COLO829 (cell line): ENCODE measurements at places on chromosomes 6 and 20.

- no peak for DNase-seq
Measured at GRCh38 chr6:161218222-161218621, 55.6 kb downstream of the AGPAT4 start.

DNA sequence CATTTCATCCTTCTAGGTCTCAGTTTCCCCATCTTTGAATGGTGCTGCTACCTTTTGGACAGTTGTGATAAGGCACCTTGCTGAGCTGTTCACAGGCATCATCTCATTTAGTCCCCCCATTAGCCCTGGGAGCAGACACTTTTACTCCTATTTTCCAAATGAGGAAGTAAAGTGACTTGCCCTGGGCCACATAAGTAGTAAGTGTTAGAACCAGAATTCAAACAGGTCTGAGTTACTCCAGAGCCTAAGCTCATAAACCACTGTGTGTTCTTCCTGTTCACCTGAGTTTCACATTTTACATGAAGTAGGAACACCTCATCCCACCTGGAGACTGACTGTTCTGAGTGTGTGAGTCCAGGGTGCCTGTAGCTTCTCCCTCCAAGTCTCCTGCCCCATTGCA lies 43.5 kb upstream of the EPB41L1 start:
- no peak for DNase-seq

- no peak for DNase-seq
Measured at GRCh38 chr6:65964261-65964660, 257.2 kb upstream of the EYS start.

DNA sequence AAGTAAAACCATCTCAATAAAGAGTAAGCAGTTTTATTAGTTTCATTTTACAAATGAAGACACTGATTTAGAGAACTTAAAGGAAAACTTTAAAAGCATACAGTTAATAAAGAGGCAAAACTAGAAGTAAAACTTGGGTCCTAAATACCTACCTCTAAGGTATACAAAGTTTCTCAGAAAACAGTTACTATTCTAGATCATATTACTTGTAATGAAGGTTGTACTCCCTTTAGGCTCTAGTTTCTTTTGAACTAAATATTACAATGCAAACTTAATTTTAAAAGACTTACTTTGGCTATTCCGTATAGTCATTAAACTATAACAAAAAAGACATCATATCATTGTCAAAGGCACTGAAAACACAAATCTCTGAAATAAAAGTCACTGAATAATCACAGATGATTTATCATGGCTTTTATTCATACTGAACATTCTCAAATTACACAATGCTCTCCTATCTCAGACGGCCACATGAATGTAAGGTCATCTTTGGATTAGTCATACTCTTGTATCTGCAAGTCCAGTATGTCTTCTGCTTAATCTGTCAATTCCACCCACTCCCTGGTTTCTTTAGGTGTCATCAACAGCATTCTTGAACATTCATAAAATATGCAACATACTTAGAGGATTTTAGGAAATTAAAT lies 361.6 kb upstream of the RUNX2 start:
- DNase-seq = peak; percentile 81

- no peak for DNase-seq
Measured at GRCh38 chr6:705047-705446, 12.1 kb upstream of the EXOC2 start.

- DNase-seq = peak; percentile 79
Measured at GRCh38 chr20:17969884-17970409, 1.1 kb downstream of the MGME1 start.

- DNase-seq = no peak
Measured at GRCh38 chr6:85451565-85452306, 1.9 kb downstream of the NT5E start.

- no peak for DNase-seq
Measured at GRCh38 chr20:43542161-43542560, 16.7 kb upstream of the SGK2 start.

DNA sequence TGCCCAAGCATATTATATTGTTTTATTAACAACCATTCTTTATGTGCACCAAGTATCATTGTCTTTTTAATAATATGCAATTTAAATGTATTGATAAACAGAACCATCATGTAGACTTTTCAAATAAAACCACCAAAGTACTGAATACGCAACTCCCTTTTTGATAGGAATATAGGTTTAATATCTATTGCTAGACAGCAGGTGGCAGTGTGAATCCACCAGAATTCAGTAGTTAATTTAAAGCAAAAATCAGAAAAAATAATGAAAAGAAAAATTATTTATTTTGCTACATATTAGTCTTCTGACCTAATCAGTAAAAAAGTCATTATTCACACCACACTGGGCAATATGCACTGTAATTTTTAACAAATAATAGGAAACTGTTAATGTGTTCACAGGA lies 143.7 kb downstream of the KLHL32 start:
- DNase-seq = peak; percentile 16

- no peak for DNase-seq
Measured at GRCh38 chr20:5153612-5154542, 27.1 kb downstream of the CDS2 start.

DNA sequence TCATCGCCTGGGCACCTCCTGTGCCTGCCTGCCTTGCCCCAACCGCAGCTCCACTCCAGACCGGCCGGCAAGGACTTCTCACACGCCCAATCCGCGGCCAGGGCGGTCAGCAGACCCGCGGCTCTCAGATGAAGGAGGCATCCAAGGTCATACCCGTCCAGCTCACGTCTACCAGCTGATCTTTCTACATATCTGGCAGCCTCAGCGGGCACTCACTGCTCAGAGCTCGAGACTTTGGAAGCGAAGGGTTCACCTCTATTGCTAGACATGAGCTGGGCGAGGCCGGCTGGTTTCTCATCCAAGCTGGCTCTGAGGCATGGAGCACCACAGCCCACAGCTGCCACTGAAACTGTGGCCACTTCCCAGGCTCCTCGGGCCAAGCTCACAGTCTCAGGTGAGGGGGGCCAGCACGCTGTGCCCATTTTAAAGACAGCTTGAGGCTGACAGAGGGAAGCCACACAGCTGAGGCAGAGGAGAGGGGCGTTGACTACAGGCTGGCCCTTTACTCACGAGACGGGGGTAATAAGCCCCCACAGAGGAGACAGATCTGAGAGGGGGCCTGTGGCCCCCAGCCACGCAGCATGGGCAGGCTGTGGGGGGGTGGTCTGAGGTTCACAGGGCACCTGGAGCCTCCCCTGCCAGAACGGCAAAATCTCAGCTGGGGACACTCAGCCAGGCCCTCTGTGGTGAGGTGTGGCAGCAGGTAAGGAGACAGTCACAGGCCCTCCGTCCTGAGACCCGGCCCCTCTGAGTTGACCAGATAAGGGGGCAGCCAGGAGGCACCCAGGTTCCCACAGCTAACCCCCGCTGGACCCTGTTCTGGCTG lies 2.0 kb downstream of the LAMA5 start:
- no peak for DNase-seq

- no peak for DNase-seq
Measured at GRCh38 chr6:148492654-148493290, 150.1 kb downstream of the SASH1 start.

DNA sequence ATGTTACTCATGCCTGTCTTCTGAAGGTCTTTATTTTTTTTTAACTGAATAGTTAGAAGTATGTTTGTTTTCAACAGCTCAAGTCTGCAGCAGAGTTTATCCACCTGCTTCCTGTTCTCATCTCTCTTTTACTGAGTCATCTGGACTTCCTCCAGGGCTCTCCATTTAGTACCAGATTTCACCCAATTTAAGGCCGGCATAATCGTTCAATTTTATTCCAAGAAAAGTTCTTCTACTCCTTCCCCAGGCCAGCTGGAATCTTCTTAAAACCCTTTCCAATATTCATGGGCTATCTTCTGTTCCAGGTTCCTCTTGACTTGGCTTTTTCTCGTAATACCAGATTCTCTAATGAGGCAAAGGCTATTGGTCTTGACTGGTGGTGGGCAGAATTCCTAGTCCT lies 79.0 kb upstream of the LAMA2 start:
- no peak for DNase-seq

DNA sequence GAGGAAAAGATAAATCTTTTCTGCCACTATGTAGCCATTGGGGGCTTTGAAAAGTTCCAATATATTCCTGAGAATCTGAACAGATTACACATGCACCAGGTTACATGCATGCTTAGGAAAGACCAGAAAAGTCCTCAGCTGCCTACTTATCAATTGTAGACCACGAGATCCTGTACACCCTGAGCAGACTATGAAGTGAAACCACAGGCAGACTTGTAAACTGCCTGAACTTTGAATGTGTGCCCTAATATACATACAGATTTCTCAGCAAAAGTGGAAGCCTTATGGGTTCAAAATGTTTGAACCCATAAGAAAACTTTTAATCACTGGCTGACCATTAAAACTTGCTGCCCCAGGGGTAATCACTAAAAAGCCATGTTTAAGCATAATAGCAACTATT lies 273.5 kb upstream of the RUNX2 start:
- no peak for DNase-seq

DNA sequence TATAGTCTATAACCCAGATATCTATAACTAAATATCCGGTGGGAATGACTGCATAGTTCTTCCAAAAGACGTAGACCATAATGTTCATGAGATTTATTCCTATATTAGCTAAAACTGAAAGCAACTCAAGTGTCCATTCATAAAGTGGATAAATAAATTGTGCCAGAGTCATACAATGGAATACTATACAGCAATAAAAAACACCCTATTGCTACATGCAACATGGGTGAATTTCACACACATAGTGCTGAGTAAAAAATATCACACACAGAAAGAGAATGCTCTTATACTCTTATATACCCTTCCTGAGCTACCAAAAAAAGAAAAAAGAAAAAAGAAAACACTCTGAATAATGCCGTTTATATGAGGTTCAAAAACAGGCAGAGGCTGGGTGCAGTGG lies 6.9 kb downstream of the TNXB start:
- DNase-seq = no peak

- DNase-seq = no peak
Measured at GRCh38 chr6:105109955-105110895, 69.6 kb downstream of the POPDC3 start.

DNA sequence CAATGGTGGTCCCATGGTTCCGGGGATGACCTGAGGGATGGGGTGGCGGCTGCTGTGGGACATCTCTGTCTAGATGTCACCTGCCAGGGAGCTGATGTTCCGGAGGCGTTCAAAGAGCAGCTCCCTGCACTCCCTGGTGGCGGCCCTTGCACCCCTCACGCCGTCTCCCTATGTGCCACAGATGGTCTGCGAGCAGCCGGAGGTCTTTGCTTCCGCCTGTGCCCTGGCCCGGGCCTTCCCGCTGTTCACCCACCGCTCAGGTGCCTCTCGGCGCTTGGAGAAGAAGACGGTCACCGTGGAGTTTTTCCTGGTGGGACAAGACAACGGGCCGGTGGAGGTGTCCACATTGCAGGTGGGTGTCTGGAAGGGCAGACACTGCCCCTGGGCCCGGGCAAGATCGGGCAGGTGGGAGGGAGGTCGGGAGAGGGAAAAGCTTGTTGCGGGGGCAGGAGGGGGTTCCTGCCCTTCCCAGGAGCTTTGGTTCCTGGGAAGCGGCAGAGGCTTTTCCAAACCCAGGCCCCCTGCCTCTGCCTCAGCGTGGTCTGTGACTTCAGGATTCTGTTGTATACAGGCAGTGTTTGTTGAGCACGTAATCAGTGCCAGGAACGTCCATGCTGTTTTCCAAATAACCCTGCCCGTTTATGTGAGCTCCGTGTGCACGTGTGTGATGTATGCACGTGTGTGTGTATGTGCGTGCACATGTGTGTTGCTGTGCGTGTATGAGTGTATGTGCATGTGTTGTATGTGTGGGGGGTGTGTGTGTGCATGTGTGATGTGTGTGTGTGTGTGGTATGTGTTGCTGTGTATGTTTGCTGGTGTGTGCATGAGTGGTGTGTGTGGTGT lies 1.9 kb downstream of the NPEPL1 start:
- no peak for DNase-seq

GRCh38 chr6:12335131-12335527 lies 45.0 kb downstream of the EDN1 start:
- DNase-seq = no peak

GRCh38 chr6:11595903-11596302 lies 58.4 kb downstream of the TMEM170B start:
- DNase-seq = no peak

GRCh38 chr20:53362736-53363135 lies 230.9 kb downstream of the ZNF217 start:
- no peak for DNase-seq

DNA sequence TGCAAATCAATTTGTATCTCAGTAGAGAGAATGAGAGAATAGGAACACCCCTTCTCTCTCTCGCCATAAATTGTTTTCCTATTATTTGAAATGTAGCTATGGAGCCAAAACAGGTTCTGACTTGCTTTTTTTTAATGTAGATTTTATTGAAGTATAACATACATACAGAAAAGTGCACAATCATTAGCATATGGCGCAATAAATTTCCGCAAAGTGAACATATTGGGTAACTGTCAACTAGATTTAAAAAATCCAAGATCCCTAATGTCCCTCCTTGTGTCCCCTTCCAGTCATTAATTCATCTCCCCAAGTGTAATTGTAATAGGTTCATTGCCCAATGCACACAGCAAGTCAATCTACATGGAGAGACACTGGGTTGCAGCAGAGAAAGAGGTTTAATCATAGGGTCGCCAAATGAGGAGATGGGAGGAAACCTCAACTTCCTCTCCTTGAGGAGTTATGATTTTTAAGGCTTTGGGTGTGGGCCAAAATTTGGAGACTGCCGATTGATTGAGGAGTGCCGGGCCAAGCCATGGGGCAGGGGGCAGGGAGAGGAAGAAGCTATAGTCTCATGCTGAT lies 43.3 kb upstream of the TGM3 start:
- DNase-seq = no peak

DNA sequence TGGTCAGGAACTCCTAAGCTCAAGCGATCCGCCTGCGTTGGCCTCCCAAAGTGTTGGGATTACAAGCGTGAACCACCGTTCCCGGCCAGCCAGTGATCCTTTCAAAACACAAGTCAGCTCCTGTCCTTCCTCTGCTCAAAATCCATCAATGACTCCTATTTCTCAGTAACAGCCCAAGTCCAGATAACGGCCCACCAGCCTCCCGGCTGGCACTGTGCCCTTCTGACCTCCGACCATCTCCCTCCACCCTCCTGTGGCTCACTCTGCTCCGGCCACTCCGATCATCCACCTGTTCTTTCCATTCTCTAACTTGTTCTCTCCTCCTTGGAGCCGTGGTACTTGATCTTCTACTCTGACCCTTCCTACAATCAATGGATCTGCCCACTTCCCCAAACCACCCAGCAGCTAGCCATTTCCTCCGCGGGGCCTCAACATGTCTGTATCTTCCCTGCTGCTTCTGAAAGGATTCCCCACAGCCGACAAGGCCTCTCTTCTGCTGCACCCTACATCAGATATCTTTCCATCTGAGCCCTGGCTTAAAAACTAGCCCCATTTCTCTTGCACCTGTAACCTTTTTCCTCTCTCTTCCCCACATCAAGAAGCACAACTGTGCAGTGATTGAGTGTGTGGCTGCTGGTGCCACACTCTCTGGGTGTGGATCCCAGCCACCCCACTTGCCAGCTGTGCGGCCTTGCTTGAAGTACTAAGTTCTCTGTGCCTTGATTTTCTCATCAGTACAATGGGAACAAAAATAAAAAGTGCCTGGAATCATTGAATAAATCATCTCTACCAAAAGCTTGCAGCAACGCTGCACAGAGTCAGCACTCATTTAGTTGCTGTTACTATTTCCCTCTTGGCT lies 6.1 kb upstream of the ZMYND8 start:
- DNase-seq = no peak

GRCh38 chr20:50323209-50323608 lies 132.6 kb downstream of the CEBPB start:
- DNase-seq = no peak
